Activated CD4-positive, CD25-positive, alpha-beta regulatory T cell treated with anti-CD3 and anti-CD28 coated beads, Interleukin-2, amount 50 U/mL, for 24 hours (primary cell): ENCODE measurements at places on chromosomes 7 and 10.

- ATAC-seq: no peak
Measured at GRCh38 chr7:117323851-117324711, 1.2 kb upstream of the WNT2 start.

GRCh38 chr10:96417441-96417840, 58.6 kb upstream of the OPALIN start:
- ATAC-seq: no peak

GRCh38 chr10:35451151-35452016, 115.1 kb downstream of the CCNY start:
- no peak for ATAC-seq

GRCh38 chr10:116646502-116646901, 25.7 kb downstream of the PNLIPRP2 start:
- no peak for ATAC-seq

GRCh38 chr10:18340496-18341051, 200.3 kb downstream of the CACNB2 start:
- no peak for ATAC-seq

DNA sequence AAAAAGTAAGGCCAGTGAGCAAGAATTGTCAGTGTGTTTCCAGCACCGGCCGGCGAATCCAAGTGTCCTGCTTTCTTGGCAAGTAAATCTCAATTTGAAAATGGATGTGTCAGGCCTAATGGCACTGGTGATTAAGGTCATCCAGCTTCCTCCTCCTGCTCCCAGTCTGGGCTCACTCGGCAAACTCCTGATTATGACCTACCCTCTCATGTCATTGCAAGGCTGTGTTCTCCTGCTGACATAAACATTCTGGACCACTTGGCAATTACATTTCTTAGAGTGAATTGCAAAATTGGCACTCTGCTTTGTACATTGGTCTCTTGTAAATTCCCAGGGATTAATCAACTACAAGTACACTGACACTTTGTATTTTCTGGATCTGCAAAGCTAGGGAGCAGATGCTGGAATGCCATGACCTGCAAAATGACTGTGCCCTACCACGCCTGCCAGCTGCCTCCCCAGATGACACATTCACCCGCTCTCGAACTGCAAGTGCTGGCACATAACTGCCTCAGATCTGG, 473.8 kb downstream of the KIF20B start:
- ATAC-seq: no peak

DNA sequence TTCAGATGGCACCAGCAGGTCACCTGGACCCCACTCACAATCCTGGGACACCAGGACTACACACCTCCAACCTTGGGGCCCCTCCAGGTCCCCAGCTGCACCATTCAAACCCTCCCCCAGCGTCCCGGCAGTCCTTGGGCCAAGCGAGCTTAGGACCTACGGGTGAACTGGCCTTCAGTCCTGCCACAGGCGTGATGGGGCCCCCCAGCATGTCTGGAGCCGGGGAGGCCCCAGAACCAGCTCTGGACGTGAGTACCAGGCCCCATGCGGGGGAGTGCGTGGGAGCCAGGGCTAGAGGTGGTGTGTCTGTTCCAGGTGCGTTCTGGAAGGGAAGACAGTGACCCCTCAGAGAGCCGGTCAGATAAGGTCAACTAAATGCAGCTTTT, 17.8 kb downstream of the ZMIZ2 start:
- no peak for ATAC-seq

DNA sequence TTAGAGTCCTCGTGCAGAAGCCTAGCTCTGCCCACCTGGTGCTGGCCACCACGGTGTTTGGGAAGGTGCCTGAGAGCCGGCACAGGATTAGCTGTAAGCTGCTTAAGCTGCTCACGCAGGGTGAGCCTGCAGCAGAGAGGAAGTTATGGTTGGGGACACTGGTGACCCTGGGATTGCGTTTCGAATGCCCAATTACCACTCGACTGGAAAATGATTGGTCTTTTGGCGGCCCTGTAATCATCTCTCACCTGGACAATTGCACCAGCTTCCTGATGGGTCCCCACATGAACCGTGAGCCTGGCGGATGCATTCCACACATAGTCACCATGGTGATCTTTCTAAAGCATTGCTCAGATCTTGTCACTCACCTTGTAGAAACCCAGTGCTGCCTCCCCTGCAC, 442.3 kb upstream of the ZMIZ1 start:
- no peak for ATAC-seq
